CD8-positive, alpha-beta memory T cell (primary cell): ENCODE measurements at places on chromosomes 3 and 15.

GRCh38 chr15:69165637-69166025, 5.2 kb downstream of the GLCE start:
- DNase-seq = no peak

DNA sequence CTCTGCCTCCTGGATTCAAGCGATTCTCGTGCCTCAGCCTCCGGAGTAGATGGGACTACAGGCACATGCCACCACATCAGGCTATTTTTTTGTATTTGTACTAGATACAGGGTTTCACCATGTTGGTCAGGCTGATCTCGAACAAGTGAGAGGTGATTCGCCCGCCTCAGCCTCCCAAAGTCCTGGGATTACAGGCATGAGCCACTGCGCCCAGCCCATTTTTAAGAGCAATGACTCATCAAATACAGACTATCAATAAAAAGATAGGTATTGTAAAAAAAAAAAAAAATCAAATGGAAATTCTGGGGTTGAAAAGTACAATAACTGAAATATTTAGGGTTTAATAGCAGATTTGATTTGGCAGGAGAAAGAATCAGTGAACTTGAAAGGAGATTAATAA, 129.0 kb downstream of the TJP1 start:
- no peak for DNase-seq

- no peak for DNase-seq
Observed at GRCh38 chr3:16241225-16241624, 23.5 kb downstream of the DPH3 start.

- no peak for DNase-seq
Observed at GRCh38 chr3:16614033-16615031, 9.1 kb upstream of the DAZL start.

GRCh38 chr3:149547954-149548668, 73.6 kb downstream of the TM4SF4 start:
- no peak for DNase-seq

DNA sequence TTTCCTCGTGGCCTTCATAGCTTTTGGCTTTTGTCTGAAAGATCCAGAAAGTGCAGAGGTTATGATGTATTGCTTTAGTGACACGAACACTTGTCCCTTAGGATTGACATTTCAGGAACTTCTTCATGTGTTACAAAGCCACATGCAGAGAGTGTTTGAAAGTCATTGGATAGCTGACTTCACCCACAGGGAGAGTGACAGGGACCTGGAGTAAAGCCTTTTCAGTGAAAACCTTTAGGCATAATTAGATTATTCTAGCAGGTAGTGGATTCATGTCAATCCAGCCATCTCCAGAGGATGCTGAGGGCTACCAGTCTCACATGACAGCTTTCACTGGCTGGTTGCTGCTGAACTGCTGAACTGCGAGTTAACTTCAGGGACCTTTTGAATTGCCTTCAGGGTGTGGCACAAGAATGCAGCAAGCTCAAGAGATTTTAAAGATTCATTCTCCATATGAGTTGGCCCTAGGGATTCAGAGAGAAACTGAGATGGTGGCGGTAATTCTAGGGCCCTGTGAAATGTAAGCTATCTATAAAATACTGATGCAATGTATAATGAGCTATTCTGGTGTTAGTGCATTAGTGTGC, 267.0 kb upstream of the GOLIM4 start:
- no peak for DNase-seq

DNA sequence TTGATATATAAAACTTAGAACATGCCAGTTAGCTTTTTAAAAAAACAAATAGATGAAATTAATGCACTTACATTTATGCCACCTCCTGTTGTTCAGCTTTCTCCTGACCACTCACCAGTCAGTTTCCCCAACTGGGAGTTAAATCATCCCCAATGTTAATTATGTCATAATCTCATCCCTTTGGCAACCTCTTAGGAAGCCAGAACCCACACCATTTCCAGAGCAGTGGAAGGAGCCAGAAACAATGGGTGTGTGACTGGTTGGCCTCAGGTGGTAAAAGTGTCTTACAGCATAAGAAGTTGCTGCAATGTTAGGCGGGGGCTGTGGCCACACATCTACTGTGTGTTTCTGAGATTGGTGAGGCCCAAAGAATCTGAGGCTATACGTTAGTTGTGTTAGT, 46.5 kb upstream of the MITF start:
- DNase-seq = no peak

DNA sequence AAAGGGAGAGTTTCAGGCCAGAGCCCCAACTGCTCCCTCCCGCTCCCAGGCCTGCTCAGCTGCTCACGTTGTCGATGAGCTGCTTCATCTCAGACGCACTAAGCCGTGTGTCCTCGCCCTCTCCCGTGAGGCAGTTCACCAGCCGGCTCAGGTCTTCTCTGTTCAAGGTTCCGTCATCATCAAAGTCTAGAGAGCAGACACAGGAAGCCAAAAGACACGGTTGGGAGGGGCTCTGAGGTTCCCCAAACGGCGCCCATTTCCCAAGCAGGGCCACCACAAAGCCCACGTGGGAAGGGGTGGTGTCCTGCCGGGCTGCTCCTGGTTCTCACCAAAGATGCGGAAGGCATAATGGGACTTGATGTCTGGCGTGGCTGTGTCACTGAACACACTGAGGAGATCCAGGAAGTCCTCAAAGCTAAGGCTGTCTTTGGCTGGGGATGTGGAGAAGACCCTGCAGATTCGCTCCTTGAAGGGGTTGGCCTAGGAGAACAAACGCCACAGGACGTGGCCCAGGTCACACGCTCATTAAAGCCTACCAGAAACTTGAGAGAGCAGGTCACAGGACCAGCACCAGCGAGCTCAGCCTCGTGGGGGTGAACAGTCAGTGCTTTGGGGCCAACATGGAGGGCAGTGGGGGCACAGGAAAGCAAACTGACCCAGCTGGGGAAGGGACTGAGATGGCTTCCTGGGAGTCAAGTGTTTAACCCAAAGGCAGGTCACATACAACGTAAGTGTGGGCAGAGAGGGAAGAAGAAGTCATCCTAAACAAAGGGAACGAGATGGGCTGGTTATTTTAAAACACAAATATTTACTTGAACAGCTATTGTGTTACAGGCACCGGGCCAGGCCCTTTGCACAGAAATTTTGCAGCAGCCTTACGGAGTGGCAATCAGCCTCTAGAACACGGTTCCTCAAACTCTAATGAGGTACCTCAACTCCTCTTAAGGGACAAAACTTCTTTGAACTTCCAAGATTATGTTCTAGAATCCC, 2.4 kb downstream of the CIB1 start:
- peak; percentile 87 for DNase-seq

DNA sequence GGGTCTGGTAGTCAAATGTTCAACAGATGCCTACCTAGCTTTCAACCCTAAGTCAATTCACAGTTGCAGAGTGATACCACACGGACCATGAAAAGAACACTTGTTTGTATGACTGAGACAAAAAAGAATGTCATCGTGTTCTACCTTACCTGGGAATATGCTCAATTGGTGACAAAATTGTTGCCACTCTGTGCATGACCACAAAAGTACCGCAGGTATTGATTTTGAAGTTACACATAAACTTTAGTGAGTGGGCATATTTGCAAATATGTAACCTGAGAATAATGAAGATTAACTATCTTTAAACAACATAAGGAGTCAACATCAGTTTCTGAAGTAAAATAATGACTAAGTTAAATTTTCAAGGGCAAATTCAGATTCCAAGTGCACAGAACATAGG, 53.4 kb upstream of the SNRPN start:
- no peak for DNase-seq

- no peak for DNase-seq
Observed at GRCh38 chr3:12428126-12428525, 56.2 kb upstream of the TSEN2 start.

DNA sequence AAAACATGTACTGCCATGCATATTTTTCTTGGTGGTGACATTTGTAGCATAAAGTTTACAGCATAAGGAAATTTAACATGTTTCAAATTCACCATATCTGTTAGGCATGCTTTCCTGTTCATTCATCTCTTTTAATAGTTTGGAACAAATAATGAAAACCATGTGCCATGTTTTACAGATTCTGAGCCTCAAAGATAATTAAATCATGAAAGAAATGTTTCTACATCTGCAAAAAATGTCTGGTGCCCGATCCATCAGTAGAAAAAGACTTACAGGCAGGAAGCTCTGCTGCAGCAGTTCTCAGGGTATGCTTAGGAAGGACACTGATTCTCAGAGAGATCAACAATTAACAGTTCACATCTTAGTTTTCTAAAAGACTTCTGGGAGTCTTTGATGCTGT, 316.2 kb downstream of the IL5RA start:
- DNase-seq = no peak

DNA sequence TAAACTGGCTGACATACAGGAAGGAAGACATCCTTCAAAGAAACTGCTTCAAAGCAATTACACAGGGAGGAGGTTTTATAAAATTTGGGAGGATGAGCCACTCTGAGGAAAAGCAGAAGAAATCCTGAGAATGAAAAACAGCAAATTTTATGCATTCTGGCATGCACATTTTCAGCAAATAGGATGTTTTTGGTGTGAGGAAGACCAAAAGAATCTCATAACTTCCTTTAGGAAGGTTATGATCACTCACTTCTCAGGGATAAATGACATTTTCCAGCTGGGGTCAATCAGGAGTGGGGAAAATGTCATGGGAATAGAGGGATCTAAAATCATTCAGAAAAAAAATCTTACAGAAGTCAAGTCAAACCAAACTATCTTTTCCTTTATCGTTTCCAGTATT, 371.7 kb upstream of the CNTN6 start:
- DNase-seq = no peak

GRCh38 chr3:193940526-193940925, 195.4 kb upstream of the HES1 start:
- no peak for DNase-seq

GRCh38 chr3:45246241-45246640, 20.2 kb upstream of the TMEM158 start:
- no peak for DNase-seq

GRCh38 chr3:123329636-123330340, 119.1 kb downstream of the ADCY5 start:
- DNase-seq = no peak

GRCh38 chr15:99507504-99508310, 58.1 kb upstream of the MEF2A start:
- DNase-seq = no peak

- DNase-seq = no peak
Observed at GRCh38 chr3:148723631-148724030, 25.9 kb downstream of the AGTR1 start.

- peak; percentile 41 for DNase-seq
Observed at GRCh38 chr3:123559040-123559861, 25.6 kb downstream of the HACD2 start.

GRCh38 chr3:74624301-74624700, 9.8 kb upstream of the CNTN3 start:
- no peak for DNase-seq

- no peak for DNase-seq
Observed at GRCh38 chr3:54510506-54510905, 388.2 kb downstream of the CACNA2D3 start.

DNA sequence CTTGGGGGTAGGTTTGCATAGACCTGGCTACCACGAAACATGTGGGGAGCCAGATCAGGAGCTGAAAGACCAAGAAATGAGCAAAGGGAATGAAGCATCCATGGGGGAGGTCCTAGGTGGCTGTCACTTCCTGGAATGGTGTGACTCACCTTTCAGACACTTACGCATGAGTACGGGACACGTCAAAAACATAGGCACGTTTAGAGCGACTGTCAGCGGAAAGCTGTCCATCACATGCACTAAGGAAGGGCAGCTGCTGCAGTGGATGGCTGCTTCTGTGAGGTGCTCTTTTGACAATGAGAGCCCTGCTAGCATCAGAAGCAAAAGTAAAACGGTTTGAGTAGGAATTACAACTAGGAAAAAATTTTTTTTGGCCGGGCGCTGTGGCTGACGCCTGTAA, 244.6 kb upstream of the CCDC54 start:
- no peak for DNase-seq

DNA sequence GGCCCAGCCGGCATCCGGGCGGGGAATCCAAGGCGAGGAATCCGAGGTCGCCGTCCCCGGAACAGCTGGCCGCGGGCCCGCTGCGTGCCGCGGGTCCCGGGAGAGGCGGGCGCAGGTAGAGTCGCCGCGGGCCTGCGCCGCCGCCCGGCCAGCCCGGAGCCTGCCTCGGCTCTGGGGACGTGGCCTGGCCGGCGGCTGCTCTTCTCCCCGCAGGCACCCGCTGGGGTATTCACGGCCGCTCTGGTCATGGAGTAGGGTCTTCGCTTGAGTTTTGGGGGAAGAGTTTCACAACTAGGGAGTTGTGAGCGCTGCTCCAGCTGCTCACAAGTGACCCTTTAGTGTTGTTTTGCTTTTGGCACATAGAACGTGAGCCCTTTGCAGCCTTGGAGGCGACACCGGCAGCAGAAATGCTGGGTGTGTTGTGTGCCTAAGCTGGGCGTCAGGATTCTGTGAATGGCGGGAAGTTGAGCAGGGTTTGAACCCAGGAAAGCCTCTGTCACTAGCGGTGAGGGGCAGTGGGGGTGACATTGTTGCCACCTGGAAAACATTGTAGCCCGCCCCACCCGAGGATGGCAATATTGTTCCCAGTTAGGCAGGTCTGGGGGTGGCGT, 4.0 kb downstream of the TRIM71 start:
- no peak for DNase-seq

- DNase-seq = no peak
Observed at GRCh38 chr3:46615050-46615775, 2.9 kb downstream of the FAM240A start.

DNA sequence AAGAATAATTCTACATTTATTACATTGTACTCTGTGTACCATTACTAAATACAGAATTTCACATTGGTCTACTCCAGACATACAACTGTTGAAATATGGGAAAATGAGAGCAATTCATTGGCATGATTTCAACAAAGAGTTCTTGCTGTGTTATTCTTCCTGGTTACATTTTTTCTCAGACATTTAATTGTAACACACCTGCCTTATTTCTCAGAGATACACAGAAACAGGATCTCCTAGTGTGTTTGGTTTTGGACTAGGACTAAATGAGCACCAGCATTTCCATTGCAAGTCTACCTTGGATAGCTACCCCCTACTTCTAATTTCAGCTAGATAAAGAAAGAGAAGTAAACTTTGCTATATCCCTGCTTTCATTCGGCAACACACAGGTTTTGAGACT, 274.3 kb upstream of the CNTN4 start:
- DNase-seq = no peak

DNA sequence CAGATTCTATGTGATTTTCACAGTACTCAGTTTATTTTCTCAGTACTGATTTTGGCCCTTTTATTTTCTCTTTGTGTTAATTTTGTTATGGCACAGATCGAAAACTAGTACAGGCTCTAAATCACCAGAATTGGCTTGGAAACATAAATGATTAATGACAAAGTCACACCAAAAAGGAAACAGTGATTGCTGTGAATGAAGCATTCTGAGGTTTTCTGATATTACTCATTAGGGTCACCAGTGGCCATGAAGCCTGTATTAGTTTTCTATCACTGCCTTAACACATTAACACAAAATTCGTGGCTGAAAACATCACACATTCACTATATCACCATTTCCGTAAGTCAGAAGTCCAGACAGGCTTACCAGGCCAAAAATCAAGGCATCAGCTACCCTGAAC, 343.0 kb upstream of the THRB start:
- DNase-seq = no peak

- DNase-seq = no peak
Observed at GRCh38 chr15:48759921-48760320, 50.9 kb downstream of the CEP152 start.

GRCh38 chr15:81323559-81323943, 390 bp downstream of the STARD5 start:
- DNase-seq = no peak
